Stimulated activated CD4-positive, alpha-beta T cell treated with anti-CD3 and anti-CD28 coated beads, Interleukin-15, amount 100 ng/mL, for 1 hour (primary cell): ENCODE measurements at places on chromosomes 2 and 18.
A peak's percentile ranks its signal among the peaks of the same experiment; 100 is the strongest.

DNA sequence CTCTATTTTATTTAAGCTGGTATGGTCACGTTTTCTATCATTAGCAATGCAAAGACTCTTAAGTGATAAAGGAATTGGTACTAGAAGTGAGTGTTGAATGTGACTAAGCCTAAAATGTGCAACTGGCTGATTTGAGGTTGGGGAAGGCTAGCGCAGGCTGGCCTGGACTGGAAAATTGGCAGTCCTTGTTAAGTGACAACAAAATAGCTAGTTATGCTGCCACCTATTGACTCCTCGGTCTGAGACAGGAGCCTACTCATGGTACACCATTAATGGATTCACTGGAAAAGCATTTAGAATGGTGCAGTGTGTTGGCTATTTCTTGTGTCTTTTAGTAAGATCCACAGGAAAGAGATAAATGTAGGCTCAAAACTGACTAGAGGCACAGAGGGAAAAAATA, 5.7 kb upstream of the WIPF1 start:
- no peak for DNase-seq

DNA sequence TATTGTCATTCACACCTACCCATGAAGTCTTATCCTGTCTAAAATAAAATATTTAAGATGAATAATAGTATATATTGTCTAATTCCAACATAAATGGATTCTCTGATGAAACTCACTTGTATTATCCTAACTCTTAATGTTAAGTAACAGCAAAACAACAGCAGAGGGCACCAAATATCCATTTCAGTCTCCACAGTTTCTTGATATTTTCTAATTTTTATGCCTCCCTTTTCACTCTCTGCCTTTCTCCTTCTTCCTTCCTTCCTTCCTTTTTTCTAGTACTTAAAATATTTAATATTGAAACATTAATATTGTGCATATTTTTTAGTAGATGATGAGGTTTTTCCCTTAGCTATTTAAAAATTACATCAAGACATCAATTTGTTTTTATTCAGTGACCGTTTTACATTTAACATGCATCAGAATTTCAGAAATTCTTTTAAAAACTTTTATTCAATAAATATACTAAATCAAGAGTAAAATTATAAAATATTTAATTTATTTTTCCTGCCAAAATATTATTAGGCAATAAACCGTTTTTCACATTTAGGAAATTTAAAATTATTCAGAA, 97.6 kb downstream of the WDR7 start:
- DNase-seq = no peak

- DNase-seq = no peak
Measured at GRCh38 chr18:47593744-47594472, 336.6 kb downstream of the SMAD2 start.

GRCh38 chr2:47984041-47984440, 77.7 kb upstream of the FBXO11 start:
- no peak for DNase-seq

GRCh38 chr2:222572751-222573174, 83.1 kb downstream of the FARSB start:
- no peak for DNase-seq

DNA sequence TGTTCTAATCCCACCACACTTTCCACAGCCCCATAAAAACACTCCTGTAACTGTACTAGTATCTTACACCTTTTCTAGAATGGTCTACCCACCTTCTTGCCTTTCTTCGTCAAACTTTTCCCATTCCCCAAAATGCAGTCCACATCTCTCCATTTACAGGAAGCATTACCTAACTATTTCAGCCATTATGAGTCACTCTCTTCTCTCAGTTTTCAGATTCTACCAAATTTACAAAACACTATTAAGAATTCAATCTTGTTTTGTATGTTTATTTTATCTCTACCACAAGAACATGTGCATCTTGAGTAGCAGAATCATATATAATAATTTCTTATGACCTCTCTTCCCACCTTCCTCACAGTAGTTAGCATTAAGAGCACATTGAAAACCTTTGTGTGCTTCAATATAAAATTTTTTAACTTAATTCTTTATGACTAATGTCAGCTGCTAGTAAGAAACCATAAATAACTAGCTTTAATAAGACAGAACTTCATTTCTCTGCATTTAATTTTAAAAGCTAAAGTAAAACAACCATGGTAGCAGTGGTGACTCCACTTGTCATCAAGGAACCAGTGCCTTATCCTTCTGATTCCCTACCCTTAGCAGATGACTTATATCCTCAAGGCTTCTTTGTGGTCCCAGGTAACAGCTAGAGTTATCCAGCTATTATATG, 56.6 kb upstream of the MAP2 start:
- no peak for DNase-seq

DNA sequence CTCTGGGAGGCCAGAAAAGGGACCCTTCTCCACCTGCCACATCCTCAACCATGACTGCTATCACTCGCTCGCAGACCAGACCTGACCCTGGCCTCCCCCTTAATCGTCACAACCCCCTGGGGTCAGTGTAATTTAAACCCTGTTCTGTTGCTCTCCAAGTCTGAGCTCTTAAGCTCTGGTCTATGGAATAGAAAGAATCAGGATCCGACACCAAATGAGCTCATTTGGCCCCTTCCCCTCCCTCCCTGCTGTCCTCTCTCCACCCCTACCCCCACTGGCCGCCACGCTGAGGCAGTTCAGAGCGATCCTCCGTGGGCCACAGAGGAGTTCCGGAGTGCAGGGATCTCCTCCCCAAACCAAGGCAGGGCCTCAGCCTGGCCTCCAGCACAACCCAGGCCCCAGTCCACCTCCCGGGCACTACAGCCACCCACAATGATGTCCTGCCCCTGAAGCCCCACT, 5.3 kb downstream of the DNMT3A start:
- DNase-seq = no peak

DNA sequence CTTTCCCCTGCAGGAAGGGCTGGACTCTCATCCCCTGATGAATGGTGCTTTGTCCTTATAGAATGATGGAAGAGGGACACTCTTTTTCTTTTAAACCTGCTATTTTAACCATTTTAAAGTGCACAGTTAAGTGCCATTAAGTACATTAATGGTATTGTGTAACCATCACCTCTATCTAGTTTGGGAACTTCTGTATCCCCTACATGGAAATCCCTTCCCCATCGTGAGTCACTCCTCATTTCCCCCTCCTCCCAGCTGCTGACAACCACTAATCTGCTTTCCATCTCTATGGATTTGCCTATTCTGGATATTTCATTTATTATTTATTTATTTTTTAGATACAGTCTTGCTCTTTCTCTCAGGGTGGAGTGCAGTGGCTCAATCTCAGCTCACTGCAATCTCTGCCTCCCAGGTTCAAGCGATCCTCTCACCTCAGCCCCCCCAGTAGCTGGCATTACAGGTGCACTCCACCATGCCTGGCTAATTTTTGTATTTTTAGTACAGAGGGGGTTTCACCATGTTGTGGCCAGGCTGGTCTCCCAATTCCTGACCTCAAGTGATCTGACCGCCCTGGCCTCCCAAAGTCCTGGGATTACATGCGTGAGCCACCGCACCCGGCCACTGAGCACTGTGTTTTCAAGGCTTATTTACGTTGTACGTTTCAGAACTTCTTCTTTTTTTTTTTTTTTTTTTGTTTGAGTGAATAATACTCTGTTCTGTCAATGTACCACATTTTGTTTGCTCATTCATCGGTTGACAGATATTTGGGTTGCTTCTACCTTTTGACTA, 15.8 kb downstream of the DGKD start:
- DNase-seq = no peak

DNA sequence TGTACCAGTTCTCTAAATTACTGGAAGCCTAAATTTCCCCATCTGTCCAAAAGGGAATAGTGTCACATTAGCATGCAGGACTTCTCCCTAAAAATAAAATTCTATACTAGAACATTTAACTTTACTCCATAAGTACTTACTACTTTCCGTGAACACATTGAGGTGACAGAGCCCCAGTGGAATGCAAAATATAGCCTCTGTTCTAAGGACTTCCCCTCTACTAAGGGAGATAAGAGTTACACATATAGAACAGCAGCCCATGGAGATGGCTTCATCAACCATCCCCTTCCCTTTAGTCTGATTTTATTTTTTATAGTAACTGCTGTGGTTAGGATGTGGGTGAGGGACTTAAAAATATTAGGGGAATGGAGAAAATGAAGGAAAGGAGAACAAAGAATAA, 68.9 kb upstream of the STPG4 start:
- DNase-seq = no peak

- no peak for DNase-seq
Measured at GRCh38 chr2:182055993-182056392, 70.3 kb downstream of the PPP1R1C start.

- peak; percentile 25 for DNase-seq
Measured at GRCh38 chr18:62249478-62250097, 62.5 kb downstream of the RELCH start.

GRCh38 chr2:65877331-65878010, 445.1 kb upstream of the SPRED2 start:
- DNase-seq = no peak

DNA sequence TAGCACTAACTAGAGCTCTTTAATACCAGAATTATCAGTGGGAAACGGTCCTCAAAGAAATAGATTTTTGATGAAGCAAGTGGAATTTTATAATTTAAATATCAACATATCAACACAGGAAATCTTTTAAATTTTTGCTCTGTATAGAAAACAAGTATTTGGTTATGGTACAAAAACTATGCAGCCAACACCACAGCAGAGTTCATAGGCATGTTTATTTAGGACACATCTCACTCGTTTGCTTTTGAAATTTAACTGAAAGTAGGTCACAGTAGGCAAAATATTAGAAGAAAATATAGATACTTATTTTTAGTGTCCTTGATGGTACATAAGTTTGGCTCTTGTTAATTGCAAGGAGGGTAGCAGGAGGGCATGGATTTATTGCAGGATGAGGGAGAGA, 34.3 kb upstream of the TANC1 start:
- no peak for DNase-seq

DNA sequence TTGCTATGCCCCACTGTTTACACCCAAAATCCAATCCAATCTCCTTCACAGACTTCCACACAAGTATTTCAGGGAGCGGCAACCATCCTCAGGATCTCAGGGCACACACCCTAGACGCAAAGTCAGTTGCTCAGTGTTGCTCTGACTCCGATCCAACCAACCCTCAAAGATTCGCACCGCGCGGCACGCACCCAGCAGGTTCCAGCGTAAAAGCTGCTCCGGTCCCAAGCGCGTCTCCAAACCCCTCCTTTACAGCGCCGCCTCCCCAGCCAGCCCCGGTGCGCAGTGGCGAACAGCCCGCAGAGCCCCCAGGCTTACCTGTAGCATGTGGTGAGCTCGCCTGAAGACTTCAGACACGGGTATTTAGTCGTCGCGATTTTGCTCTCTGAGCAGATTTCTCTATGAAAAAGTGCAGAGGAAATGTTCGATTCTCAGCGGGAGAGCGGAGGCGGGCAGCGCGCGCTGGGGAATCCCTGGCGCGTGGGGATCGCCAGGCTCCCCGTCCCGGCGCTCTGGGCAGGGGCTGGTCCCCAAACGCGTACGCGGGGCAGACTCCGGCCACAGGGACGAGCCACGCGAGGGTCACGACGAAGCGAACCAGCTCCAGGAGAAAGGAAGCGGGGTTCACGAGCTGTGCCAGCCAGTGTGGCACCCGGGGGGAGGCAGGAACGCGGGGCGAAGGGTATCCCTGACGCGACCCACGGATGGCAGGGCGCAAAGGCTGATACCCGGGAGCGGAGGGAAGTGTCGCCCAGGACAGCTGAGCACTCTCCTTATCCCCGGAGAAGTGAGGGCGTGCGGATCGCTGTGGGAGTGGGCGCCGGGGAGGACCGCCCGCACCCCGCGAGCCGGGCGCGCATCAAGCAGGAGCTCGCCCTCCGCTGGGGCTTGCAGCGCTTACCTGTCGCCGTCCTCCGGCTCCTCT, 650 bp downstream of the CCBE1 start:
- DNase-seq = no peak

DNA sequence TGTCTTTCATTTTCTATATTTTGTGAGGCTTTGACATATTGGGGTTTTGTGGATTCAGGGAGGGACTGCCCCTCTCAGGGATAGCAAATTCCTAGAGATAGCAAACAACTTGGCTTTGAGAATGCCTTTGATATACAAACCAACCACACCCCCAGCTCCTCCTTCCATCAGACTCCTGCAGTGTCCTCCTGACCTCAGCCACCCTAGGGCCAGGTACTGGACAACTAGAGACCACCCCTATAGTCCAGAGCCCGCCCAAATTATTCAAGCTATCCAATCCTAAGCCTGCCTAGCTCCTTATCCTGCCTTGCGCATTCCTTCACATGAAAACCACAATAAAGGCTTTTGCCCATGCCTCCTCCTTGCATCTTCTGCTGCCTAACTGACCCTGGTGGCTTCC, 22.9 kb upstream of the STAM2 start:
- DNase-seq = no peak

DNA sequence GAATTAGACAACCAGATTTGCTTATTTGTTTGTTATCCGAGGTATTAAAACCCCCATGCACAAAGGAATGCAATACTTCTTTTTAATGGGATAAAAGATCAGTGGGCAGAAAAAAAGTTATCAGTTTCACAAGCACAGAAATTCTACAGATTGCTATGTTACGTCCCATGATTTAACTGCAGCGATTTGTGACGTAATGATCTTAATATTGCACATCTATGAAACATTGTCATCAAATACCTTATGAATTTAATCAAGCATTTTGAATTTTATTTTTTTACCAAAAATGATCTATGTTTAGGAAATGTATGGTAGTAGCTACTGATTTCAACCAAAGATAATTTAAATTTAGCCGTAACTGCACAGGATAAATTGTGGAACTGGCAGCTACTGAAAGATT, 138.9 kb downstream of the FHOD3 start:
- DNase-seq = no peak

DNA sequence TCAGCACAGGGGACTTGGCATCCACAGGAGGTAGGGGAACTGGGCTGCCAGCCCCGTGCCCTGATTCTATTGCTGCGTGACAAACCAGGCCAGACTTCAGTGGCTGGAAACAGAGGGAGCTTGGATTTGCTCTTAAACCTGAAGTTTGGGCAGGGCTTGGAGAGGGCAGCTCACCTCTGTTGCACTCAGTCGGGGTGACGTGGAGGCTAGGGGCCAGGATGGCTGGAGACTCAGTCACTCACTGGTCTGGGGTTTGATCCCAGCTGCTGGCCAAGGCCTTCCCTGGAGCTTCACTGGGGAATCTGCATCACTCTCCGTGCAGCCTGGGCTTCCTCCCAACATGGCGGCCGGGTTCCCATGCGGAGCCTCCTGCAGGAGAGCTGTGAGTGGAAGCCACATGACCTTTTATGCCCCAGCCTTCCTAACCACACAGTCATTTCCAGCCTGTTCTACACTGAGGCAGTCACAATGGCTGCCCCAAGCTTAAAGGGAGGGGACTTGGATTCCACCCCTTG, 175.2 kb upstream of the HDAC4 start:
- DNase-seq = no peak

DNA sequence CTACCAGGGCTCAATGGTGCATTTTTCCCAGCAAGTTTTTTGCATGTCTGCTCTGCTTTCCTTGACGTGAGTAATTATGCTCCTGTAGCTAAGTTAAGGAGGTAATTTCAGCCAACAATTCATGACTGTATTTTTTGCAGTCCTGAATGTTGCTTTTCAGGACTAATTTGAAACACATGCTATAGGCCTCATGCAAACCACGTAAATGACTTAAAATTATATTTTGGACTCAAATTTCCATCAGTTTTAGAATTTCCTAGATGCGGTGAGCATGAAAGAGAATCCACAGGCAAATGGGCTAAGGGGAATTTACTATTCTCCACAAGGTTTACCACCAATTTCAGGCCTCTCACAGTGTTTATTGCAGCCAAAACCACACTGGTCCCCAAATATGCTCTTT, 589.9 kb upstream of the LRRTM1 start:
- DNase-seq = no peak

- DNase-seq = no peak
Measured at GRCh38 chr2:208047840-208048239, 22.5 kb upstream of the PLEKHM3 start.

GRCh38 chr18:76445275-76445674, 49.8 kb downstream of the ZNF516 start:
- no peak for DNase-seq
